ENCODE measurements at places on chromosomes 13 and 19.

DNA sequence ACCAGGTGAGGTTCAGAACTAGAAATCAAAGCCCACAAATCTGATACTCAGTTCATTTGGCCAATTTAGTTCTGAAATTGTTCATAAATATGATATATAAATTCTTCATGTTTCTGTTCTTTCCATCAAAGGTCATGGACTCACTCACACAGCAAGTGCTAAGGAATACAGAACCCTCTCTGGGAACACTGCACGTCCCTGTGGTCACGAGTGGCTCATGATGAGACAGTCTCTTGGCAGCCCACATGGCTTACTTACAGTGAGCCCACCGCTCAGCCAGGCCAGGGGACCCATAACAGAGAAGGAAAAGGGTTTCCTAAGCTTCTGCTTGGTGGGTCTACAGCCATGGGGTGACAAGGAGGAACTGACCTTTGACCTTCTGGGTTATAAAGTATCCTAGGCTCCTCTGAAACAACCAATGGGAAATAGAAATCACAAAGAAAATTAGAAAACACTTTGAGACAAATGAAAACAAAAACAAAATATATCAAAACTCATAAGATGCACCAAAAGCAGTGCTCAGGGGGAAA is 67.4 kb downstream of the CDADC1 start:
- DNase-seq, result no peak

DNA sequence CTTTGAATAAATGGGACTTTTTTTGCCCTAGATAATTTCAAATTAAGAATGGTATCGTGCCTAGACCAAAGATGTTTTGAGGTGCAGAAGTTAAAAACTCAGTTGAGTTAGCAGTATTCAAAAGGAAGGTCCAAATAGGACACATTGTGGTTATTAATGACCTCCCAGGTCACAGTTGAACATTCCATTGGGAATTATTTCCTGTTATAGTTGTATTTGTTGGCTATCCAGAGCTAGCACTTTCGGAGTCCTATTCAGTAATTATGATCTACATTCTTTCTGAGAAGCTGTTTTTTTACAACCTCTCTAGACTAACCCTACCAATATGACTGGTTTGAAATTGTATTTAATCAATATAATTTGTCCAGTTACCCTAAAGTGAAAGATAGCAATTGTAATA is 83.7 kb downstream of the MAB21L1 start:
- no peak for DNase-seq

DNA sequence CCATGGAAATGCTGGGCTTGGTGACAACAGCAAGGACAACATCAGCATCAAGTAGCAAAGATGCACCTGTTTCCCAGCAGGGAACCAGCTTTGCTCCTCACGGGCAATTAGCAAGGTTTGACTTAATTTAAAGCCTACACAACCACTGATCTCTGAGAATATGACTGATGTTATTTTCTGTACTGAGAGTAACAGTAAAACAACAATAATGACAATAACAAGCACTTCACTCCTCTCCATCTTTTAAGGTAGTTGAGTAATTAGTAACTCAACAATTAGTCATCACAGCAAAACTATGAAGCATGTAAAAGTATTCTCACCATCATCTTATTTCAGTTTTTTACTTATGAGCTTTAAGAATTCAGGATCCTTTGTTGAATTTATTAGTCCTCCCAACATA is 37.3 kb downstream of the ENOX1 start:
- DNase-seq, result no peak

- DNase-seq, result peak; percentile 75
Measured at GRCh38 chr13:32838945-32839344, 177.3 kb upstream of the KL start.

DNA sequence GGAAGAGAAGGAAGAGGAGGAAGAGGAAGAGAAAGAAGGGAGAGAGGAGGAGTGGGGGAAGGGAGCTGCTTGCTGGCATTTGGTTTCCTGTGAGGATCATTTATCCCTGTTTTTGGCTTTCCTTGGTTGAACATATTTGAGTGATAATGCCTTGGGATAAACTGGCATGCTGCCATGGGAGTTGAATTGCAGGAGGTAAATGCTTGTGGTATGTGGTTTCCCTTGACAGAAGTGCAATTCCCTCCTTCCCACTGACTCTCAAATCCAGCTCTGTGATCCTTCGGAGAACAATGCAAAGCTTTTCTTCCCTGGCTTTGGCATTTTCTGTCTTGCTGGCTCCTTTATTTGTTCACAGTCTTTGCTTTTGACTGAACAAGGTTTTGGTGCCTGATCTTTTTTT is 27.2 kb upstream of the CBY2 start:
- DNase-seq, result no peak

Measured in NCI-H2081 (cell line).